Occipital lobe (tissue), 3 donors: ENCODE measurements at places on chromosomes 11 and 22.
A peak's percentile ranks its signal among the peaks of the same experiment; 100 is the strongest.

- no peak for DNase-seq
Observed at GRCh38 chr11:13364388-13364787, 86.8 kb downstream of the BMAL1 start.

- DNase-seq: no peak
Observed at GRCh38 chr11:85619499-85619898, 7.6 kb downstream of the DLG2 start.

GRCh38 chr22:43426816-43427215 lies 15.0 kb downstream of the MPPED1 start:
- no peak for DNase-seq

DNA sequence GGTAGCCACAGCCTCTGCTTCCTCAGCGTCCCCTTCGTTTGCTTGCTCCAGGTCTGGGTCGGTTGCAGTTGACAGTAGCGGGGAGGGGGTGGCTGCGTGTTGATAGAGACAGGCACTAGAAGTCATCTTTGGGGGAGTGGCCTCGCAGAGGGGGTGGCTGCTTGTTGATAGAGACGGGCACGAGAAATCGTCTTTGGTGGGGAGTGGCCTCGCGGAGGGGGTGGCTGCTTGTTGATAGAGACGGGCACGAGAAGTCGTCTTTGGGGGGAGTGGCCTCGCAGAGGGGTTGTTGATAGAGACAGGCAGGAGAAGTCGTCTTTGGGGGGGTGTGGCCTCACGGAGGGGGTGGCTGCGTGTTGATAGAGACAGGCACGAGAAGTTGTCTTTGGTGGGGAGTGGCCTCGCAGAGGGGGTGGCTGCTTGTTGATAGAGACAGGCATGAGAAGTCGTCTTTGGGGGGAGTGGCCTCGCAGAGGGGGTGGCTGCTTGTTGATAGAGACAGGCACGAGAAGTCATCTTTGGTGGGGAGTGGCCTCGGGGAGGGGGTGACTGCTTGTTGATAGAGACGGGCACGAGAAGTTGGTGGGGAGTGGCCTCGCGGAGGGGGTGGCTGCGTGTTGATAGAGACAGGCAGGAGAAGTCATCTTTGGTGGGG lies 328.3 kb downstream of the TBC1D22A start:
- no peak for DNase-seq

DNA sequence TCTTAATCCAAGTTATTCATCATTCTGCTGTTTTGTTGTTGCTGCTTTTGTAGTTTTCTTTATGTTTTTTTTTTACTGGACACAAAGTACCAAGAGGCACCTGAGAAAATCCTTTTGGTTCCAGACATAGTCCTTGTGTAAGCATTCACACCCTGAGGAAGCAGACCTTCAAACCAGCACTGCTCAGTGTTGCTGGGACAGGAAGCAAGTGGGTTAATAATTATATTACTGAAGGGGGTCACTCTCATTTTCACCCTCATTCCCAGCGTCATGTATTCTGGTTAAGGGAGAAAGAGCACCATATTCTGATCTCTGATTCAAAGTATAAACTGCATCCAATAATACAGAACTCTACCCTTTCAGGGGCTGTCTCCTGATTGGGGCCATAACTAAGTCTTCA lies 5.9 kb upstream of the ALKBH3 start:
- DNase-seq: no peak

DNA sequence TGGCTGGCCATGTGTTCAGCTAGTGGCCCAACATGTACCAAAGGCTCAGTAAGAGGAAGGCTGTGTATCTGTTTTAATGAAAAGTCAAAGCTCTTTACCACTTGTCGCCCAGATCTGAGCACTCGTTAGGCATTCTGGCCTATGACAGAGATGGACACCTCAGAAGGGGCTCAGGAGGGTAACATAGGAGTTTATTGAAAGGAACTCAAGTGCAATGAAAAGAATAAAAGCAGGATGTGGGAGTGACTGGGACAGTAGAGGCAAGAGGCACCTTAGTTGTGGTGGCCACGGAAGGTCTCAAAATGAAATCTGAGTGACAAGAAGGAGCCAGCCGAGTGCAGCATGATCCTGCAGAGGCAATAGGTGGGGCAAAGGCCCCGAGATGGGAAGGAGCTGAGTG lies 309.7 kb downstream of the MN1 start:
- no peak for DNase-seq

DNA sequence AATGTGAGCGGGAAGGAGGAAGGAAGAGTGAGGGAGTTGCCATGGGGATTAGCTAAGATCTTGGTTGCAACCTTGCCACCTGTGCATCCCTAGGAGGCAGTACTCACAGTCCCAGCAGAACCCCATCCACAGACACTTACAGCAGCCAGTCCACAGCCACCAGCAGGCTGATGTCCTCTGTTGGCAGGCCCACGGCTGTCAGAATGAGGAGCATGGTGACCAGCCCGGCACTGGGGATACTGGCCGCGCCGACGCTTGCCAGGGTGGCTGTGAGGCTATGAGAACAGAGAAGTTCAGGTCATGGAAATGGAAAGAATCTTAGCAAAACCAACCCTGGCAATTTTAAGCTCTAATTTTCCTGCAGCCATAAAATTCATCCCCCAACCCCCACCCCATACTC lies 138.6 kb downstream of the SLC1A2 start:
- DNase-seq: no peak

DNA sequence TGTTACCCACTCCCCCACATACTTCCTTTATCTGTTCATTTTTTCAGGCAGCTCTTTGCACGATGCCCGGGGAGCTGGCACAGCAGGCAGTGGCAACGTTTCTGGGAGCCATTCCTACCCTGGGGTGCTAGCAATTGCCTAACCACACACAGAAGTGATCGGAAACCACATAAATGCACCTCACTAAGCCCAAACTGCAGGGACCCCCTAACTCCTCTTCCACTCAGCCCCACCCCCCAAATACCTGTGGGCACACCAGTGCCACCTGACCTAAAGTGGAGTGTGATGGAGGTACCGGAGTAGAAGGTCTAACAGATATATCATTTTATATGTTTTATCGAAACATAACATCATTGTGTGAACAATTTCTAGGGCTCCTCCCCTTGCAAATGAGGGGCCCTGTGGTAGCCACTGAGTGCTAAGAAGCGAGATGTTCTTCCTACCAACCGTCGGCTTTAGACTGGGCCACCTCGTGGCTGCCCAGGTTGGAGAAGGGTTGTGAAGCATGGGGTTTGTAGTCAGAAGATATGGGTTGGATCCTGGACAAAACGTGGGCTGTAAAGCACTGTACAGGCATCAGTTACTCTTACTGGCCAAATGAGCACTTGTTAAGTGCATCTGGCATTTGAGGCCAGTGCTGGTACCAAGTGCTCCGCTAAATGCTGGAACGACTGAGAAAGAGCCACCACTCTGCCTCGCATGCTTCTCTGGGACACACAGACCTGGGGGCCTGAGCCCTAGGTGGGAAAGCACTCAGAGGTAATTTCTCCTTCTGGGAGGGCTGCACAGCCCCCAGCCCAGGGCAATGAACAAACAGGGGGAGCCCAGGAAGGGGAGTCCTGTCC lies 2.8 kb downstream of the MRGPRD start:
- no peak for DNase-seq

- no peak for DNase-seq
Observed at GRCh38 chr11:69888483-69889181, 69.4 kb upstream of the FGF3 start.

GRCh38 chr11:4890279-4890678 lies 8.6 kb downstream of the OR51T1 start:
- no peak for DNase-seq

DNA sequence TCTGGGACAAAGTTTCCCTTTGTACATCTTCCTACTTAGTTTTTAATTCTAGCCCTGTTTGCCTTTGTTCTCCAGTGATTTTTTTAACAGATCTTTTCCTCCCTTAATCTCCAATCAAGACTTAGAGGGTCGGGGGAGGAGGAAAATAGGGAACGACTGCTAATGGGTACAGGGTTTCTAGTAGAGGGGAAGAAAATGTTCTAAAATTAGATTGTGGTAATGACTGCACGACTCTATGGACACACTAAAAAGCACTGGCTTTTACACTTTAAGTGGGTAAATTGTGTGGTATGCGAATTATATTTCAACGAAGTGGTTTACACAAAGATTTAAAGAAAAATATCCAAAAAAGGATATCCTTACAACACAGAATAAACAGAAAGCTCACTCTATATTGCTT lies 110.0 kb upstream of the SPON1 start:
- no peak for DNase-seq

DNA sequence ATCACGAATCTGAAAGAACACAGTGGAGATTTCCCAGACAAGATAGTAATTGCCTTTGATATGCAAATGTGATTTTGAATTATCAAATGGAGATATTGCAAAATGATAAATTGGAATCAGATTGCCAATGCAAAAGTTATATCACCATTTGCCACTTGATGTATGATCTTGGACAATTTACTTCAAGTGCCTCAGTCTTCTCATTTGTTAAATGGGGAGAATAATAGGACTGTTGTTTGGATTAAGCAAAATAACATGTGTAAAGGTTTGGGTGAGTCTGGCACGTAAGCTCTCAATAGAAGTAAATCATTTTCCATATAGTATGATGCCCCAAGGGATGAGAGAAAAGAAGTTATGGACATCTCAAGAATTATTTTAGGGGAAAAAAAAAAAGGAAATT lies 7.9 kb upstream of the PHF21A start:
- no peak for DNase-seq

- DNase-seq: no peak
Observed at GRCh38 chr11:112735470-112735869, 225.8 kb upstream of the NCAM1 start.

DNA sequence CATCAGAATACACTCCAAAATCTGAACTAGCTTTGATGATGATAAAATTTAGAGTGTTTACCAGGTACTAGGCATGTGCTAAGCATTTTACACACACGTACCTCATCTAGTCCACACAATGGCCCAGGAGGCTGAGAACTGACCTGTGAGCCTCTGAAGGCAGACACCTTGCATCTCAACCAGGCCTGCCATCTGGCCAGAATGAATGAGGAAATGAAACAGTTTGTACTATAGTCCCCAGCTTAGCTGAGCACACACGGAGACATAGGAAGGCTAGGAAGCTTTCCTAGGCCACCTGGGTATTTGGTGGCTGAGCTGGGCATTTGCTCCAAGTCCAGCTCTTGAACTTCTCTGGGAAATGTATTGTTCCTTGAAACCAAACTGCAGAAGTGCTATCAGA lies 6.9 kb upstream of the SHANK3 start:
- DNase-seq: no peak

GRCh38 chr11:78282821-78283220 lies 94.1 kb downstream of the USP35 start:
- no peak for DNase-seq

GRCh38 chr11:109864151-109864661 lies 229.0 kb upstream of the ZC3H12C start:
- DNase-seq: no peak

- DNase-seq: no peak
Observed at GRCh38 chr11:132114743-132115142, 744.3 kb downstream of the NTM start.

DNA sequence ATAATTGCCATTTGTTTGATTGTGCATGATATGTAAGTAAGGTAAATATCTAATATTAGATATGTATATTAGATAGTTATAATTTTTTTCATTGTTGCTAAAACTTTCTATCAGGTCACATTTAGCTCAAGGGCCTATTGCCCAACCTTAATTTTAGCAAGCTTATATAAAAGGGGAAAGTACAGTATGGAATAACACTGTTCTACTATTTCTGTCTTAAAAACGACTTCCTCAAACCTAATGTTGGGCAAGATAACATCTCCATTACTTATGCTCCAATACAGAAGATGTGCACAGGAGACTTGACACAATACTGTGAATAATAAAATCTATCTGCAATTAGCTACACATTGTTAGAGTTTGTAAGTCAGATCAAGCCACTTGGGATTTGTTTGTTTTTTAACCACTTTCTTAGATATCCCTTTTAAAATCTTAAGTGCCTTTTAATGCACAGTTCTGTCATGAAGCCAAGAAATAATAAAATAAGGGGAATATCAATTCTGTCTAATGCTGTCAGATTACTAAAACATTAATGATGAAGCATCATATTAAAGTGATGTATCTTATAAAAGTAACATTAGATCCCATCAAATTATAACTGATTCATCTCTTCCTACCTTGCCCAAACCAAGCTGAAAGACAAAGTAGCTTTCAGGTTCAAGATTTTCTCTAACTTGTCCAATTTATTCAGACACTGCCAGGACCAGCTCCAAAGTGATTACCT lies 98.1 kb downstream of the SIK3 start:
- no peak for DNase-seq

- DNase-seq: no peak
Observed at GRCh38 chr22:46068593-46069491, 81.5 kb upstream of the PPARA start.

- DNase-seq: peak; percentile 84
Observed at GRCh38 chr11:130861902-130862860, 54.1 kb downstream of the SNX19 start.

- no peak for DNase-seq
Observed at GRCh38 chr22:47698906-47699305, 936.5 kb downstream of the TBC1D22A start.

DNA sequence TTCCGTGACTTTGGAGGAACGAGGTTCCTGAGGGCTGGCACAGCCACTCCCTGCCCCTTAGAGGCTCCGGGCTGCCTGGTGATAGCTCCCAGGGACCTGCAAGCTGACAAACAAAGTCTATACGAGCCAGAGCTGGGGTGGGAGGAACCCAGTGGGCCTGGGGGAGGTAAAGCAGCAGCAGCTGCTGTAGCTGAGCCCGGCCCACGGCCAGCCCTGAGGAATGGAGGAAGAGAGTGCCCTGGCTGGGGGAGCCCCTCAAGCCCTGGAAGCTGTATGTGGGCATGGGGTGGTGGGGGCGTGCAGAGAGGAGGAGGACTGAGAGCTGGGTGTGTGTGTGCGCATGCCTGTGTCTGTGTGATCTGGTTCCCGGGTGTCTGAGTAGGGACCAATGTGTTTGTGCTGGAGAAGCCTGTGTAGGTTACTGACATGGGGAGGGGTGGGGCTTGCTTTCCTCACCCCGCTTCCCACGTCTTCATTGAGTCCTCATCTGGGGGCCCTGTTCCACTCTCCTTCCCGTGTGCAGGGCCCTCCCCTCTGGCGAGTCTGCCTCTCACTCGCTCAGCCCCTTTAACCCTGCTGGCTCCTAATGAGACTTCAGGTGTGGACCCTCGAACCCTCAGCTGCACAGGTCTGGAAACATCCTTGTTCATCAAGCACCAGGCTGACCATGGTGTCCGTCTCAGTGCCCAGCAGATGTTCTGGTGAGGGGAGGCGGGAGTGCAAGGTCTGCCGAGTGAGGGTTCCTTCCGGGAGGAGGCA lies 10.8 kb downstream of the ST3GAL4 start:
- DNase-seq: no peak

GRCh38 chr11:16737818-16738192 lies 642 bp upstream of the C11orf58 start:
- DNase-seq: no peak

- DNase-seq: peak; percentile 16
Observed at GRCh38 chr11:36564376-36565030, 3.3 kb upstream of the RAG1 start.

DNA sequence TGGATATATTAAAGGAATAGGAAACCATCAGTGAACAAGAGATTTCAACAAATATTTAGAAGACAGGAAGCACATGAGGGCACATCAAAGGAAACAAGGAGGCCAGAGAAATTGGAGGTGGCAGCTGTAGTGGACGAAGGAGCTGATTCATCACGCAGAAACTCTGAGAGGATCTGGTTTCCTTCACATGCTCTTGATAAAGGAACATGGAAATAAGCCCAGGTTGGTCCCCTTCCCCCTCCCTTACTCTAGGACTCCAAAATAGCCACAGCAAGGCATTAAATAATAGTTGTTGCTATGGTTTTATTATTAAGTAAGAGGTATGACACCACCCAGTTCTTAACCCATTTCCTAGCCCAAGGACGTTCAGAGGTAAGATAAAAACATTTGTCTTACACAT lies 11.3 kb downstream of the IZUMO1R start:
- DNase-seq: no peak

GRCh38 chr11:61968758-61969390 lies 1.4 kb upstream of the FTH1 start:
- no peak for DNase-seq
